ENCODE measurements at places on chromosomes 16 and 17.

DNA sequence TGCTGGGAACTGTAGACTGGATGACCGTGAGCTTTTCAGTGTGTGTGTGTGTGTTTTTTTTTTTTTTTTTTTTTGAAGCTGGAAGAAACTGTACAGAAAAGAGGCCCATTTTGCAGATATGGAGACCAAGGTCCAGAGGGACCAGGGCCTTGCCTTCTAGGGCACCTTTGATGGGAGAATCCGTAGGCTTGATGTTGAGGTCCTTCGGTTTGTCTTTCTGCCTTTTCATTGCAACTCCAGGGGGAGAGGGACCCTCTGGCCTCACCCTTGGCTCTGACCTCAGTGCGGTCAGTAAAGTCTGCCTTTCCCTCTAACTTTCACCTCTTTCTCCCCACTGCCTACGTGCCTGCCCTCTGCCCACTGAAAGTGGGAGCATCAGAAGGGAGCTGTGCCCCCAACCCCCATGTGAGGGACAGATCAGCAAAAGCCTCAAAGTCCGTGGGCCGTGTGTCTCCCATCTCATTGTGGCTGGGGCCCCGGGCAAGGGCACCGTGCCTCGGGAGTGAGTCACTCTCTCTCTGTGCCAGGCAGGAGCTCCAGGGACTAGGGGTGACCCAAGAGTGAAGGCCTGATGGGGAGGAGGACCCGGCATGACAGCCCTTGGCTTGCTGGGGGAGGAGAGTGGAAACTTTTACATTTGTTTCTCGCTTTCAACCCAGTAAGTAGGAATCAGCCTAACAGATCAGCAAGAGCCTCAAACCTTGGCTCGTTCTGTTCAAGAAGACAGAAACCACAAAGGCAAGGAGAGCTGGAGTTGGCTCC lies 123.6 kb downstream of the CMIP start:
- no peak for DNase-seq

GRCh38 chr17:82384051-82384729 lies 12.6 kb downstream of the UTS2R start:
- no peak for DNase-seq

- no peak for DNase-seq
These were observed 4.7 kb upstream of the FSCN2 start for GRCh38 chr17:81523402-81524038.

DNA sequence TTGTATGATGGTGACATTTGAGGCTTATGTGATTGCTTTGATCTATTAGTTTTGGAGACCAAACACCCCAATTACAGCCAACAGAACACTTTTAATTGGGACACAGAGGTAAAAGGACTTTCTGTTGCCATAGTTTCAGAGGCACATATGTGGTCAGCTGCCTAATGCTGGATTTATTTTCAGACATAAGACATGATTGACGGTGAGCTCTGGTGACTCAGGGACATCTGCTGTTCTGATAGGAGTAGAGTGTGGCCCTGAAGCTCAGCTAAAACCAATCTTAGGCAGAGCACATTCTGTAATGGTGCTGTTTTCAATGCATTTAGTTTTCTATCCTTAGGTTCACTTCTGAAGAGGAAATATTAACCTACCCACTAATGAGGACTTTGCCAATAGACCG lies 247.1 kb downstream of the UTP18 start:
- DNase-seq: no peak

DNA sequence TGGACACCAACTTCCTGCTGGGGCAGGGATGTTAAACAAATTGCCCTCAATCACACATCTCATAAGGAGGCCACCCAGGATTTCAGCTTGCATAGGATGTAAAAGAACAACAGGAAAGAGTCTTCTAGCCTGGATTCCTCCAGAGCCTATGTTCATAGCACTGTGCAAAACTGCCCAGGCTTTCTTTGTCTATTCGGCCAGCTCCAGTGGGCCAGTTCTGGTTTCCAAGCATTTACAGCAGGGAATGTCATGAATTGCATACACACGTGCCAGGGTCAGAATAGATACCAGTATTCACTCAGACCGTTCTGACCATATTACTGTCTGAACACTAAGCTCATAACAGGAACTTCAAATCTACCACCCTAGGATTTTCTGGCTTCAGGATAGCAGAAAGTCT lies 273.2 kb downstream of the CDH8 start:
- no peak for DNase-seq

DNA sequence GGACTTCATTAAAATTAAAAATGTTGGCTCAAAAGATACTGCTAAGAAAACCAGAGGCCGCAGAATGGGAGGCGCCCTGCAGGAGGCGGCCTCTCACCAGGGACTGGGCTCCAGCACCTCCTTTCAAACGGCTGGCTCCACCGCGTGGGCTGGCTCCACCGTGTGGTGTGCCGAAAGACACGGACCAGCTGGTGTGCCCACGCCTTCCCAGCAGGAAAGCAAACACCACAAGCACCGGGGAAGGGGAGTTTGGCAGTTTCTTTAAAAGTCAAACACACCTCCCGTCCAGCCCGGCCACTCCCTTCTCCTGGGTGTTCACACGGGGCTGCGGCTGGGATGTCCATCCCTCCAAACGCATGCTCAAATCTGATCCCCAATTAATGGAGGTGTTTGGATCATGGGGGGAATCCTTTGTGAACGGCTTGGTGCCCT lies 13.9 kb downstream of the HAGH start:
- peak; percentile 19 for DNase-seq

DNA sequence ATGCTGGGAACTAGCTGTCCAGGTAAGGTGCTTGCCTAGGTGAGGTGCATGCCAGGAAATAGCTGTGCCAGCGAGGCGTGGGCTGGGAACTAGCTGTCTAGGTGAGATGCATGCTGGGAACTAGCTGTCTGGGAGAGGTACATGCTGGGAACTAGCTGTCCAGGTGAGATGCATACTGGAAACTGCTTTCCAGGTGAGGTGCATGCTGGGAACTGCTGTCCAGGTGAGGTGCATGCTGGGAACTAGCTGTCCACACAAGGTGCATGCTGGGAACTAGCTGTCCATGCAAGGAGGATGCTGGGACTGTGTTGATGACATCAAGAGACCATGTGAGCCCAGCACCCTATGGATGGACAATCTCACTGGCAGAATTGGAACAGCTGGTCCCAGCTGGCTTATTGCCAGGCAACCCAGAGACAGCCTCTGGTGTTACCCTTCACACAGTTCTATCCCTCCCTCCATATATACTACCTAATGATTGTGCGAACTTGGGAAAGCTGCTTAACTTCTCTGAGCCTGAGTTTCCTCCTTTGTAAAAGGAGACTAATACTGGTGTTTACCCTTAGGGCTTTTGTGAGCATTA lies 479.9 kb upstream of the RBFOX1 start:
- DNase-seq: no peak

DNA sequence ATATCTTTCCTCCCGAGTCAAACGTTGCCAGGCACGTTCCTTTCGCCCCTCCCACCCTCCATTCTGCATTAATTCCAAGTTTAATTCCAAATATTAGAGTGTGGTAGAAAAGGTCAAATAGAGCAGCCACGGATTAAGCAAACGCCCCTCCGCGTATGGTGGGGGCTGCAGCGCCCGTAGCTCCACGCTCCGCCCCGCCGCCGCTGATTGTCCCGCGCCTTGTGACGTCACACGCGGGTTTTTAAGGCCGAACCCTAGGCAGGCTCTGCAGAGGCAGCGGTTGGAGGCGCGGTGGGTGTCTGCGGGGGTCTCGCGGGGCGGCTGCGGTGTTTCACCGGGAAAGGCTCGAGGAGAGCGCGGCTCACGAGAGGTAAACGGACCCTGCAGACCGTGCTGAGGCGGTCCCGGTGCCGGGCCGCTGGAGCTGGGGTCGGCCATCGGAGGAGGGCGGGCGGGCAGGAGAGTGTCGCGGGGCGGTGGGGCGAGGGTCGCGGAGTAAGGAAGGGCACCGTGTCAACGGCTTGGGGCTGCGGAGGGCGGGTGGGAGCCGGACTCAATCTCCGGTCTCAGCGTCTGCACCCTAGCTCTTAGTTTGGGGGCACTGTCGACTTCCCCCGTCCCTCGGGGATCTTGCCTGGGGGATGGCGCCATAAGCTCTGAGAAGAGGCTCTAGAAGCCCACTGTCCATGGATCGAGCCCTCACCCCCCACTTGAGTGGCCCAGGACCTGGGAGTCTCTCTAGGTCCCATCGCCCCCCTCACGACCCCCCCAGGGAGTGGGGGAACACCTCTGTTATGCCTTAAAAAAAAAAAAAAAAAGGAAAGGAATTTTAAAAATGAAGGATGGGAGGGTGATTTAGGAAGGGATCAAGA lies at the start of gene ARL4D:
ARL4D (plus strand) TSS at position 270 of the 872 bp plus-strand sequence. CDS start 740 bp downstream, outside the sequence.
- DNase-seq: peak; percentile 83

GRCh38 chr16:10121491-10121890 lies 60.7 kb downstream of the GRIN2A start:
- no peak for DNase-seq

DNA sequence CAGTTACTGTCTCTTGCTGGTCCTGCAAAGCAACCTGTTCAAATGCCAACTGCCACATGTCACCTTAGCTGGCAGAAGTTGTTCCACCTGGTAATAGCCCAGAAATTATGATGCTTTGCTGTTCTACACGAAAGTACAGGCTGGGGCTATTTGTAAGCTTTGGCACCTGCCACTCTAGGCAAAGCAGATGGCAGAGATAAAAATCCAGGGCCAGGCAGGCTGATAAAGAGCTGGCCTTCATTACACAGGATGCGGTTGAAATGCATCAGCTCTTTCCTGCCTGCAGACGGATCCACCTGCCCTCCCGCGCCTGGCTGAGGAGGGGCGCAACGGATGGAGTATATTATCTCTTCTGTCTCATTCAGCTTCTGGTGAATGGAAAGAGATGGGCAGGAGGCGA lies 29.3 kb upstream of the KDM8 start:
- DNase-seq: no peak

DNA sequence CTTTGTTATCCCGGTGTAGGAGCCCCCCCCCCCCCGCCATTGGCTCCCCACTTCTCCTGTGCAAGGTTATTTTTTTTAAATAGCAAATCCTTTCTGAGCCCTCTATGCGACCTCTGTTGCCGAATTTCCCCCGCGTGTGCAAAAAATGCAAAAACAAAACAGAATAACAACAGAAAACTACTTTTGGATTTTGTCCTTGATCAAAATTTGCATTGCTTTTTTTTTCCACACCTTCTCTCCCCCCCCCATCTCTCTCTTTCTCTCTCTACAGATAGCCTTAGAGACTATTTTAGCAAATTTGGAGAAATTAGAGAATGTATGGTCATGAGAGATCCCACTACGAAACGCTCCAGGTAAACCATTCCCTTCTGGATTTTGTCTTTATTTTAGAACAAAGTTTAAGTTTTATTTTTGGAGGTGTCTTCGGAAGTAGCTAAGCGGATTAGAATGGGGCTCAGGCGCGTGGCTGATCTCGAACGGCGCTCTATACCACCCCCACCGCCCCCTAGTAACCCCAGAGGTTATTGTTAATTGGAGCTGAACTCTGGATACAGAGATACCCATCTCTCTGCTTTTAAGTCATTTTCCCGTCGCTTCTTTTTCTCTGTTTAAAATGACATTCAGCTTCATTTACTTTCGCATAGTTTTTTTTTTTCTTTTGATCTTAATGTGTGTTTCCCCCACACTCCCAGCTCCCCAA lies 1.0 kb downstream of the MSI2 start:
- no peak for DNase-seq

DNA sequence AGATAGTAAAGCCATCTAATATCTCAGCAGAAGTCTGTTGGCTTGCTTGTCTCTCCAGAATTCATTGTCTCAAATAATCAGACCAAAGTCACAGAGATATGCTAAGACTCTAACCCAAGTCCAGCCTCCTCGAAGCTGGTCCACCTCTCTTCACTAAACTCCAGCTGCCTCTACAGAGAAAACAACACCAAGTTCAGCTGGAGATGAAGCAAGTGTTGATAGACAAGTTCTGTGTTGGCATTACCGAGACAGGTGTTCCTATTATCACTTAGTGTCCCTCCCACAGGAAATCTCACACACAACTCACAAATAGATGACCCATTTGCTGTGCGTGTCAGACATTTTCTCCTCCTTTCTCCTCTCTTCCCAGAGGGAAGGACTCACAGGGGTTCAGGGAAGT lies 164.4 kb upstream of the ANKFN1 start:
- DNase-seq: no peak

DNA sequence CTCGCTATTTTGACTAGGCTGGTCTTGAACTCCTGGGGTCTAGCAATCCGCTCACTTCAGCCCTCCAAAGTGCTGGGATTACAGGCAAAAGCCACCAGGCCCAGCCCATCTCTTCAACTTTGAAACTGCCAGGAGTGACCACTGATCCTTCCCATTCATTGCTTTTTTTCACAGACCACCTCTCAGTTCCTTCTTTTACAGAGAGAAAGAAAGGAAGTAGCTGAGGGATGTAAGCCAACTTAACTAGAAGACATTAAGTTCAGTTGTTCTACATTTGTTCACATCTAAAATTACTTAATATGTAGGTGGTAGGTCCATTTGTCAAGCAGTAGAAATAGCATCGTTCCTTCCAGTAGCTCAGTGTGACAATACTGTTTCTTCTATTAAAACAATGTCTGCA lies 219.8 kb downstream of the STX8 start:
- DNase-seq: no peak

- DNase-seq: no peak
These were observed 405.9 kb upstream of the RBFOX1 start for GRCh38 chr16:6926762-6927161.

GRCh38 chr17:62800585-62800984 lies 7.5 kb downstream of the MARCHF10 start:
- no peak for DNase-seq

DNA sequence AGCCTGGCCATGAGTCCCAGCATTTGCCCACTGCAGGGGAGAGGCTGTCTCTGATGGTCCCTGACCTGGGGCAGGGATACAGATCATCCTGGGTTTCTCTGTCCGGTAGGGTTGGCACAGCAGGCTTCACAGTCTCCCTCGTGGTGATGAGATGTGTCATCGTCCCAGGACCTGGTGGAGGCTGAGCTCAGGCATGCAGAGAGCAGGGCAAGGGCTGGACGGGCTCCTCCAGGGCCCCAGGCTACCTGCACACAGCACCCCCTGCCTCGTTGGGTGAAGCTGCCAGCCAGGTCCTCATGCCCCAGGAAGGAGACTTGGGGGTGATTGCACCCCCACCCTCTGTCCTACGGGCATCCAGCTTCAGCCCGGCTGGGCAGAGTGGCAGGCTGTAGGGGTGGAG lies 155.8 kb upstream of the GSE1 start:
- DNase-seq: no peak

GRCh38 chr16:4745274-4745569 lies 10.9 kb downstream of the DNAAF8 start:
- no peak for DNase-seq

- no peak for DNase-seq
These were observed 5.5 kb downstream of the SOX8 start for GRCh38 chr16:986925-987582.

GRCh38 chr16:68244903-68245853 lies at the start of gene PLA2G15:
Gene PLA2G15, plus strand, starts transcription at chr16:68245373. Its CDS starts 54 bp downstream, at chr16:68245427.
- peak; percentile 94 for DNase-seq

- no peak for DNase-seq
These were observed 23.4 kb upstream of the ZFHX3 start for GRCh38 chr16:73071131-73071940.

GRCh38 chr17:72136692-72137091 lies 15.9 kb downstream of the SOX9 start:
- no peak for DNase-seq
